ENCODE measurements at places on chromosomes 6 and 20.

DNA sequence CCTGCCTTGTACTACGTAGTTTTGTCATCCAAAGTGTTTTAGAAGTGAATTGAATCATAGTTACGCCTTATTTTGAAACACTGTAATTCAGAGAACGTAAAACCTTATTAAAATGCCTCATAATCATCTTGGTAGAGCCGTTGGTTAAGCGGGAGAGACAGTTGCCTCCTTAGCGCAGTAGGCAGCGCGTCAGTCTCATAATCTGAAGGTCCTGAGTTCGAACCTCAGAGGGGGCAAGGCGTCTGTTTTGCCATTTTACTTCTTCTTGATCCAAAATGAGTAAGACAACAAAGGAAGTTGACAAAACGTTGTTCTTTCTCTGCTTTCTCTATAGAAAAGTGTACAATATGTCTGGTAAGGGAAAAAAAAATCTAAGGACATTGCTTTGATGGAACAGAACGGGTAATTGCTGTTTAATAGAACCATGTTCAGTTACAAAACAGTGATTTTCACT lies 20.7 kb upstream of the TRIM27 start:
- peak; percentile 64 for DNase-seq

DNA sequence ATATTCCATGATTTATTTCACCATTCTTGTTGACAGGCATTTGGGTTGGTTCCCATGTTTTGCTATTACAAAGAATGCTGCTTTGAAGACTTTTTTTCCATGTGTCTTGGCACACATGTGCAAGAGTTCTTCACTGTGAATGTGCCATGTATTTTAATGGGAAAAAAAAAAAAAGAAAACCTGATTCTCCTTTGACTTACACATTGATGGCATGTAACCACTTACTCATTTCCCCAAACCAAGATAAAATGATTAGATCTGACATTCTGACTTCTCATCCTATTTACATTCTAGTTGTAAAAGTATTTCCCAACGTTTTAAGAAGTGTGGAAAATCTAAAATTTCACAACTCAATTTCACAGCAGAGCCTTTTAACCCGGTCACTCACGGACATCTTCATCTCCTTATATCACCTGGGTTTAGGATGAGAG lies 4.4 kb downstream of the CAP2 start:
- DNase-seq, result no peak

DNA sequence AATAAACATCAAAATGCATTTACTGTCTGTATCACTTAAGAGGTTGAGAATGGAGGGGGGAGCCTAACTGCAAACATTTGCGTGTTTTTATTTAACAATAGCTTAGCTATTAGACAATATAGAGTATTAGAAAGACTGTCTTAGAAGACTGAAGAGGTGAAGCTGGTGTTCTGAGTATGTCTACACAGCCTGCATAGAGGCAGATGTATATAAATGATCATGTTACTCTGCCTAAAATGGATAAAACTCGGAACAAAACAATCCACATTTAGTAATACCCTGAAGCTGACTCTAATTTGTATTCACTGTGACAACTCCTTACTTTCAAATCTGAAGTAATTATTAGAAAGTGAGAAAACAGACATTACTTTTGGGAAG lies 181.9 kb downstream of the GMPR start:
- DNase-seq, result no peak

GRCh38 chr6:52591832-52592231 lies 15.0 kb upstream of the TRAM2 start:
- no peak for DNase-seq

GRCh38 chr20:9220874-9221547 lies 152.1 kb downstream of the PLCB4 start:
- DNase-seq, result no peak

DNA sequence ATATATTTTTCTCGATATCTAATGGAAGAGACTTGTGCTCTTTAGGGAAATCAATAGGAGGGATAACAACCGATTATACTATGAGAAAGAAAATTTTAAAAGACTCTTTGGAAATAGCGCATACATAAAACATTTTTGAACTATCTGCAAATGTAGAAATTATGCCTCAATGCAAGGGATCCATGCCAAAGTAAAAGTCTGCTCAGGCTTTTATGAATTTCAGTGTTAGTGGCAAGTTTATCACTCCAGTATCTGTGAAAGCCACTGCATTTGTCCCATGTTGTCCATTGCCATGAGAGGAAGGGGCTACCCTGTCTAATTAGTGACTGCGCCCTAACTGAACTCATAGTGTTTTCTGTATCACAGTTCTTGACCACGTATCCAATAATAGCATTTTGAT lies 81.4 kb downstream of the TSHZ2 start:
- no peak for DNase-seq

DNA sequence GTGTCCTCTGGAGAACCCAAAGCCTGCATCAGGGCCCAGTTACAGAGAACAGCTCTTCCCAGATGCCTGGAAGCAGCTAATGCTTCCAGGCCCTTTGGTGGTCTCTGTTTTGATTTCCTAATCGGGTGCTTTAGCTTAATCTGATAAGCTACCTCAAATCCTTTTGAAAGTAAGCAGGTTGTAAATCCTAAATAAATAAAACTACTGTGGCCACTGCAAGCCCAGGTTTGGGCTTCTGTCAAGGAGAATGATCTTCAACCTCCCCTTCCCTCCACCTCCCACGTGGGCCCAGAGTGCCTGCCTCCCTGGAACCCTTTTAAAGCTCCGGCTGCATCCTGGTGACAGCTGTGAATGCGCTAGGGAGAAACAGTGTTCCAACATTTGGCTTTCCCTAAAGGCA lies 25.2 kb upstream of the FYN start:
- DNase-seq, result no peak

DNA sequence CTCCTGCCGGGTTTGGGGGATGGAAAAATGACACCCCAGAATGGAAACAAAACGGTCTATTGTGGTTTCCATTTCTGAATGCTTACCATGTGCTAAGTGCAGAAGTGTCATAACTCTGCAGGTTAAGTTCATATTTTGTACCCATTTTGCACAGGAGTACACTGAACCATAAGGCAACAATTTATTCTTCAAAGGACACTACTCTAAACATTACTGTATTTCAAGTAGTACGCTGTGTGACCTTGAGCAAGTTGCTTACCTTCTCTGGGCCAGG lies 9.8 kb upstream of the ID1 start:
- DNase-seq, result no peak

DNA sequence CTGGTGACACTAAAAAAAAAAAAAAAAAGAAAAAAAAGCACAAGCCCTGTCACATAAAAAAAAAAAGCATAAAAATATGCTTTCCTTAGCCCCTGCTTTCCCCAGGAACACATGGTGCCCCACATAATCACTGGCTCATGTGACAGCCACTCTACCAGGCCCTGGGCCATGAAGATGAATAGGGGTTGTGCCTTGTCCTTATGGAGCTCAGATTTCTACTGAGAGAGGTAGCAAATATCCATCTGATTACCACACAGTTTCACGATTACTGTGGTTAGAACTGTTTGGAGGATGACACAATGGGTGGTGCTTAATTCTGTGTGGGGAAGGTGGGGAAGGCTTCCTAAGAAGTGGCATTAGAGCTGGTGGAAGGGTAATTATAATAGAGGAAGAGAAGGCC lies 9.3 kb downstream of the RAET1E start:
- DNase-seq, result no peak

DNA sequence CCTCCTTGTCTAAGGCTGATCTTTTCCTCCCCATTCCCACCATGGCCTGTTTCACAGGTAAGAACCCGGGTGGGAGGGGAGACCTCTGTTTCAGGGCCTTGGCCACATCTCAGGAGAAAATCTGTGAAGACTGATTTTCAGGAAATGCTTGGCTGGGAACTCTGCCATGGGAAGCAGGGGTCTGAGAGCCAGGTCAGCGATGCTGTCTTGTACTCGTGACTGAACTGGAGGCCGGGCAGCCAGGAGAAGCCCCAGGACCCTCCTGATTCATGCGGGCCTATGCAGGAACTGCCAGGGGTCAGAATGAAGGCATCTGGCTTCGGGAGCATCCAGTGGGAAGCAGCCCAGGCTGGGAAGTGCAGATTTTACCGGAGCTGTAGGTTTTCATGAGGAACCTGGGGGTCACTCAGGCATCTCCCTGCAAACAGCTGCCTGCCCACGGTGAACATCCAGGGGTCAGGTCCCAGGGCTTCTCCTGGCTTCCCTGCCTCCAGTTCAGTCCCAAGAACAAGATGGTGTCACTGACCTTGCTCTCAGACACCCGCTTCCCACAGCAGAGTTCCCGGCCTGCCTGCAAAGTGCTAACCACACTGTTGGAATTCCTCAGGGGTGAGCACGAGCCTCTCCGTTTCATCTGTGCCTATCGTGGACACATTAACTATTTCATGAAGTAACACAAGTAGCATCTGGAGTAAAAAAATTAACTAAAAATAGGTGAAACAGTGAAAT lies 90.2 kb upstream of the SULF2 start:
- no peak for DNase-seq

- no peak for DNase-seq
Measured at GRCh38 chr20:19913927-19914614, 103.1 kb upstream of the NAA20 start.

DNA sequence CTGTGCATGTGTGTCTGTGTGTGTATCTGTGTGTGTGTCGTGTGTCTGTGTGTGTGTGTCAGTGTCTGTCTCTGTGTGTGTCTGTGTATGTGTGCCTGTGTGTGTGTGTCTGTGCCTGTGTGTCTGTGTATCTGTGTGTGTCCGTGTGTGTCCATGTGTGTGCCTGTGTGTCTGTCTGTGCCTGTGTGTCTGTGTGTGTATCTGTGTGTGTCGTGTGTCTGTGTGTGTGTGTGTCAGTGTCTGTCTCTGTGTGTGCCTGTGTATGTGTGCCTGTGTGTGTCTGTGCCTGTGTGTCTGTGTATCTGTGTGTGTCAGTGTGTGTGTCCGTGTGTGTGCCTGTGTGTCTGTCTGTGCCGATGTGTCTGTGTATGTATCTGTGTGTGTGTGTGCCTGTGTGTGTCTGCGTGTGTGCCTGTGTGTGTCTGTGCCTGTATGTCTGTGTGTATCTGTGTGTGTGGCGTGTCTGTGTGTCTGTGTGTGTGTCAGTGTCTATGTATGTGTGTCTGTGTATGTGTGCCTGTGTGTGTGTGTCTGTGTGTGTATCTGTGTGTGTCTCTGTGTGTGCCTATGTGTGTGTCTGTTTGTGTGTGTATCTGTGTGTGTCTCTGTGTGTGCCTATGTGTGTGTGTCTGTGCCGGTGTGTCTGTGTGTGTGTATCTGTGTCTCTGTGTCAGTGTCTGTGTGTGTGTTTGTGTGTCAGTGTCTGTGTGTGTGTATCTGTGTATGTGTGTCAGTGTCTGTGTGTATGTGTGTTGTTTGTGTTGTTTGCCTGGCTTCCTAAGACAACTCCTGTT lies 11.6 kb downstream of the SNPH start:
- DNase-seq, result no peak

GRCh38 chr6:138563231-138563630 lies 63.9 kb upstream of the NHSL1 start:
- no peak for DNase-seq

DNA sequence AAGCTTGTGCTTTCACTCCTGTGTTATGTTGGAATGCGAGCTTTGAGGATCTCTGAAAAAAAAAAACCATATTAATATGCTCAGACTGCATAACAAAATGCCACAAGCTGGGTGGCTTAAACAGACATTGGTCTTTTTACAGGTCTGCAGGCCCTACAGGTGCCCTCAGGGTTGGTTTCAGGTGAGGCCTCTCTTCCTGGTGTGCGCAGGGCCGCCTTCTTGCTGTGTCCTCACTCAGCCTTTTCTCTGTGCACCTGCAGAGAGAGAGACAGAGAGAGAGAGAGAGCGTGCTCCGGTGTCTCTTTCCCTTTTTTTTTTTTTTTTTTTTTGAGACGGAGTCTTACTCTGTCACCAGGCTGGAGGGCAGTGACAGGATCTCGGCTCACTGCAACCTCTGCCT lies 114.1 kb upstream of the SNX9 start:
- no peak for DNase-seq

DNA sequence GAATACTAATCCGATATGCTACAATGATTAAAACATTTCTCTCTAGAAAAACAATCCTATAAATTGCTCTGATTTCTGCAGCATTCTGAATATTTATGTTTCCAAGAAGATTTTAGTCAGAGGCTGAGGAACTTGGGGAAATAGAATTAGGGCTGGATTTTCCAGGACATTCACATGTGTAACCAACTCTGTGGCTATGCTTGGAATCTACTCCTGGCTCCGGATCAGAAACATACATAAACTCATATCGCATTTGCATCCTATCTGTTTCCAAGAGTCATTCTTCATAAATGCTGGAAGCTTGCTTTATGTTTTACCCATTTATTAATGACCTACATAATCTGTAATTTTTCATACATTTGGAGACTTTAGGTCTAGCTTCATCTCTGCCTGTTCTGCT lies 459.9 kb upstream of the MARCKS start:
- DNase-seq, result no peak

DNA sequence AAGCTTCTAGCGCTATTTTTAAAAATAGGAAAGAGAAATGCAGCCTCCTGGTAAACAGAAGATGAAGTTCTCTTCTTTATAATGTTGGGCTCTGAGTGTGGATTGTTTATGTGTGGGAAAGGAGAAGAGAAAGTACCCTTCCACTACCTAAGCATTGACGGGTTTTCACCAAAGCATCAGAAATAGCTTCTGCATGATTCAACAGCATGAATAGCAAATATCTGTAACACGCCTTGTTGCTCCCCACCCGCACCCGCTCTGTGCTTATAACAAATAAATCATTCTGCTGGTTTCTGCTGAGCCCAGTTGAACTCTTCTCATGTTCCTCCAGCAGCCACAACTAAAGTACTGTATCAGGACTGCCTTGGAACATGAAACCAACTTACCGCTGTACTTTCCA lies 20.7 kb downstream of the TXLNB start:
- no peak for DNase-seq

DNA sequence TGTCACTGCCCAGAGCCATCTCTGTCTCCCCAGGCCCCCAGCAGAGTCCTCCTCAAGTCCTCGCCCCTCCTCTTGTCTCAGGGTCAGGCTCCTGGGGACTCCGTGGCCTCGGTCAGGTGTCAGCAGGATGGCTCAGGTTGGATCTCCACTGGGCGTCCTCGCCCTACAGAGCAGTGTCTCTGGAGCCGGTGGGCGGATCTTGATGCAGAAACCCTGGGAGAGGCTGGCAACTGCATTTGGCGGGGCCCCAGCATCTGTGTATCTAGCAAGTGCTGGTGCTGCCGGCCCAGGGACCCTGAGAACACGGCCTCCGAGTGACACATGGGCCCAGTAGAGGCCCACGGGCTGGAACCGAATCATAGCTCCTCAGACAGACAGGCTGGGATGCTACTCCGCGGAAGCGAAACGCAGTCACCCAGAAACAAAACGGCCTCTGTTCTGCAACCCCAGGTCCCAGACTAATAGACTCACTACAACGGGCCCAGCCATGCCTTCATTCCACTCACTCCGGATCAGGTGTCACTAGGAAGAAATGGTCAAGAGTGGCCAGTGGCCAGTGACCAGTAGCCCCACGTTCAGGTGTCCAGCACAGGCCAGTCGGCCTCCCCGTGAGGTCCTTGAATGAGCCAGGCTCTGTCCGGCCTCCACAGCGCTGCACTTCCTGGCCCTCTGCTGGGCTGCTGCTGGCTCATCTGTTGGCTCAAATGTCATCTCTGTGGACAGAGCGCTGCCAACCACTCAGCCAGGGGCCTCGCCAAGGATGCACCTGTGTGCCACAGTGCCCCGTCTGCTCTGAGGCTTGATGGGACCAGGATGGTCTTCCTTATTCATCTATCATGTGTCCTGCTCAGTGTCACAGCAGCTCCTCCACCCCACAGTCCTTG lies 12.6 kb upstream of the FRMD1 start:
- no peak for DNase-seq
